Renal cortical epithelial cell (primary cell): ENCODE measurements at places on chromosomes 1 and 21. TPM values are rescaled to one million over a fixed set of nuclear protein-coding genes. Genes with fewer than 3 reads are reported as not detected.
A peak's percentile ranks its signal among the peaks of the same experiment; 100 is the strongest.

DNA sequence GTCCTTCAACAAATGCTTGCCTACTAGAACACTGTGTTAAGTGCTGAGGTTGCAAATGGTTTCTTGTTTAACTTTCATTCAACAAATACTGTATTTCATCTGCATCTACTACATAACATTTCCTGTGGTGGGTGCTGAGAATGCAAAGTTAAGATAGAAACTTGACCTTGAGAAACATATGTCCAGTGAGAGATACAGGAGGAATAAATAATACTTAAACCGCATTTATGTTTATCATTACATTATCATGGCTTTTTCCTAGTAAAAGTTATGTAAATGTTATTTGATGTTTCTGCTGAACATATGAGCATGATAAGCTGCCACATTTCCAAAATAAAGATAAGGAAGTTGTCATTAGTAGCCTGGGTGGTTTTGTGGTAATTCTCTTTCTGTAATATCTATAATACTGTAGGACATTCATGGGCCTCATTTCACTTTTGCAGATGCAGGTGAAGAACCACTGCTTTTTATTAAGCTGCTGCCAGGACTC lies 590.4 kb downstream of the PLPP3 start:
- no peak for DNase-seq

The RAD54L gene
- total RNA-seq: 1.9 and 5.4 TPM in 2 replicates

The PLXNA2 gene
- 5.7 and 5.8 TPM in 2 replicates for total RNA-seq

The CFAP74 gene
- total RNA-seq: not detected in 2 replicates

The KRTAP19-3 gene
- total RNA-seq: not detected in 2 replicates

The OR2AK2 gene
- total RNA-seq: not detected in 2 replicates

- no peak for DNase-seq
Measured at GRCh38 chr1:38563942-38564735, 295.4 kb downstream of the RRAGC start.

The HTR1D gene
- total RNA-seq: under 0.01 TPM in 1 of 2 replicates, not detected in the other

GRCh38 chr1:35576061-35576765 lies 3.1 kb downstream of the TFAP2E start:
- DNase-seq: no peak

The CR1L gene
- total RNA-seq: not detected in 2 replicates

The CD52 gene
- not detected in 2 replicates for total RNA-seq

DNA sequence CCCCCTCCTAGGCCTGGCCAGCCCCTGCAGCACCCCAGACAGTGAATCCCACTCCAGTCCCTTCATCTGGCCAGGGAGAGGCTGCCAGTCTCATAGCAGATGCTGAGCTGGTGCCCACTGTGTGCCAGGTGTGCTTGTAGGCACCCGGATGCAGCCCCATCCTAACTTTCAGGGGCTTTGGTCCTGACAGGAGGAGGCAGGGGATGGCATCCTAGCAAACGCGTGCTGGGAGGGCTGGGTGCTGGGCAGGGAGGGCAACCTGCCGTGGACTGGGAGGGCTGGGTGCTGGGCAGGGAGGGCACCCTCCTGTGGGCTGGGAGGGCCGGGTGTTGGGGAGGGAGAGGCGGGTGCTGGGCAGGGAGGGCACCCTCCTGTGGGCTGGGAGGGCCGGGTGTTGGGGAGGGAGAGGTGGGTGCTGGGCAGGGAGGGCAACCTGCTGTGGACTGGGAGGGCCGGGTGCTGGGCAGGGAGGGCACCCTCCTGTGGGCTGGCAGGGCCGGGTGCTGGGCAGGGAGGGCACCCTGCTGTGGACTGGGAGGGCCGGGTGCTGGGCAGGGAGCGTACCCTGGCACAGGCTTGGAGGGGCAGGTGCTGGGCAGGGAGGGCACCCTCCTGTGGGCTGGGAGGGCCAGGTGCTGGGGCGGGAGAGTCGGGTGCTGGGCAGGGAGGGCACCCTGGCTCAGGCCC lies 35.3 kb downstream of the SLC19A1 start:
- DNase-seq: no peak

The FHAD1 gene
- 1.3 TPM in 1 of 2 replicates, not detected in the other for total RNA-seq

The CCDC18 gene
- 9.7 and 10.2 TPM in 2 replicates for total RNA-seq

DNA sequence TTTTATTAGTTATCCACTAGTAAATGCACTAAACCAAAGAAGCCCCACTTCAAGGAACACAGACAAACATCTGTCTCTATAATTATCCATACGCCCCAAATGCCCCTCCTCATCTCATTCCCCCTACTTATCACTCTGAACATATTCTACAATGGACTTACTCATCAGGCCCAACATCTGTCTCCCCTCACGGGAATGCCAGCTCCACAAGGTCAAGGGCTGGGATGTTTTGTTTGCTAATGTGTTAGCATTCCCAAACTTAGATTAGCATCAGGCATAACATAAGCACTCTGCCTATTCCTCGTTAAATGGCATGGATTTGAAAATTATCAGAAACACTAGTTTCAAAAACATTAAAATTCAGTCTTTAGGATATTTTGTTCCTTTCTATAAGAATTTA lies 279.5 kb downstream of the DSCAM start:
- DNase-seq: no peak

DNA sequence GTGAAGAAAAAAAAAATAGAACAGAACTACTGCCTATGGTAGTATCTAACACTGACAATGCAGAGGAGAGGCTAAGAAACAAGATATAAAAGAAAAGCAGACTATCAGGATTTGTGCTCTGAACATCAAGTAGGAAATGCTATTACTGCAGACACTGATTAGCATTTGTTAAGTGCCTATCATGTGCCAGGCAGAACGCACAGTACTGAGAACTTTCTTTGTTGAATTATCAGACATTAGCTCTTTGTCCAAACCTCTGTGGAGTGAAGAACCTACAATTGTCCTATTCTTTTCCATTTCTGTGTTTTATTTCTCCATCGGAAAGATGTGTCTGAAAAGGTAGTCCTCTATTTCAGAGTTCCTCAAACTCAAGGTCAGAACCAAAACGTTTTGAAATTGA lies 30.5 kb upstream of the DISP1 start:
- no peak for DNase-seq

The LIPI gene
- total RNA-seq: not detected in 2 replicates

DNA sequence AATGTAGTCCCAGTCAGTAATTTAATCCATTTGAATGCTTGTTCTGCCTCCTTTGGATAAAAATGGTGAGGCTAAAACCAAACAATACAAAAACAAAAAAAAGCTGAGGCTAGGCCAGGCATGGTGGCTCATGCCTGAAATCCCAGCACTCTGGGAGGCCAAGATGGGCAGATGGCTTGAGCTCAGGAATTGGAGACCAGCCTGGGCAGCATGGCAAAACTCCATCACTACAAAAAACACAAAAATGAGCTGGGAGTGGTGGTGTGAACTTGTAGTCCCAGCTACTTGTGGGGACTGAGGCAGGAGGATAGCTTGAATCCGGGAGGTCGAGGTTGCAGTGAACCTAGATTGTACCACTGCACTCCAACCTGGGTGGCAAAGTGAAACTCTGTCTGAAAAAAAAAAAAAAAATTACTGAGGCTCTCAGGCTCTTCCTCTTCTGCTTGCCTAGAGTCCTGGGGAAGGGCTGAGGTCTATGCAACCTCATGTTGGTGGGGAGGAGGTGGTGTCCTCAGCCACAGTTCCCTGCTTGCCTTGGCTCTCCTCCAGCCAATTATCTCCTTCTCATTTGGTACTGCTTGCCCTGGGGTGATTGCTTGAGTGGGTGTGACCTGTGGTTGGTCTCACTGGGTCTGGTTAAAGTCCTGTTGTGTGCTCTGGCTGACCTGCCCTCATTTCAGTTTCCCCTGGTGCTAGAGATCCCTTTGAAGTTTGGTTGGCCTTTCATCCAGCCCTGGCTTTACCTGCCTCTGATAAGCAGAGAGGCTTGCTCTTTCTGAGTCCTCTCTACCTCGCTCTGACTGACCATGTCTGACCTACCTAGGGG lies 20.9 kb downstream of the S1PR1 start:
- peak; percentile 88 for DNase-seq

- DNase-seq: peak; percentile 94
Measured at GRCh38 chr1:161115132-161115711, 2.6 kb downstream of the PFDN2 start.

The AJAP1 gene
- 10.6 and 12.2 TPM in 2 replicates for total RNA-seq

DNA sequence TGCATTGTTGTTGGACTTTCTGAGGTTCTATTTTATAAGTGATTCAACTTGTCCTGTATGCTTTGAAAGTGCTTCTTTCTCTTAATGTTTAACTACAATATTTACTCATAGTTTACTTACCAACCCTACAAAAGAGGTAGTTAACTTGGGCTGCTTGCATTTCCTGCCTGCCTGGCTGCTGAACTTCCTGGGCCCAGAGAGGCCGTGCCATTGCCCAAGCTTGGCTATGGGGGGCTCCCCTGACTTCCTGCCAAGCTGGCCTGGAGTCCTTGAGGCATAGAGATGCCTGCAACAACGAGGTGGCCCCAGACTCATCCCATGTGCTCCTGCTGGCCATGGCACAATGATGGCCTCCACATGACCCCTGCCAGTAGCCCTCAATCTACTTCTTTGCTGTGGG lies 361.6 kb upstream of the PLD5 start:
- DNase-seq: peak; percentile 47

The NBPF14 gene
- 20.0 and 37.3 TPM in 2 replicates for total RNA-seq

GRCh38 chr1:89611721-89612120 lies 21.2 kb upstream of the LRRC8C start:
- DNase-seq: no peak

DNA sequence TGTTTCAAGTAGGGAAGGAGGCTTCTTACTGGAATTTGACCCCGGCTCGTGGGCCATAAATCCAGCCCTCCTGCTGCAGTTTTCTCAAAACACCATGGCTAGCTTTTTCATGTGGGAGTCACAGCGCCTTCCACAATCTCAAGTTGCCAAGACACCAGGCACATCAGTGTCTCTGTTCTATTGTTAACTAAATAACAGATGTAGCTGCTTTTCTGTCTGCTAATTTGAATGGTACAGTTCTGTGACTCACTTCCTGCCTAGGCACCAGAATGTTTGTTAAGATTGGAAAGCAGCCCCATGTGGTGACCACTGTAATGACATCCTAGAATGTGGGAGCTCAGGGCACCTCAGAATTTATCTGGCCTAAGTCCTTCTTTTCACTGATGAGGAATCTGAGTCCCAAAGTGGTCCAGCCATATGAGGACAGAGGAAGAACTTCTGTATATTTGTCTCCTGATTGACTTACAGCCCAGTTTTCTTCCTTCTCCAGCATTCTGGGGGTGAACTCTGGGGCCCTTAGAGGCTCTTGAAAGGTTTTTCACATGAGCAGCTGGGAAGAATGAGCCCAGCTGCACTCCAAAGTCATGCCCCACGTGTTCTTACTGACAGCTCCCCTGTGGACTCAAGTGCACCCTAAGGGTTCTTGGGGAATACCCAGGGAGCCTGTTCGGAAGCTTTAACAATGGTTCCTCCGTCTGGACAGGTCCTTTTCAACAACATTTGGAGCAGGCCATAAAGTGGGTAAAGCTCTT lies 27.5 kb downstream of the TRIM45 start:
- DNase-seq: peak; percentile 67

DNA sequence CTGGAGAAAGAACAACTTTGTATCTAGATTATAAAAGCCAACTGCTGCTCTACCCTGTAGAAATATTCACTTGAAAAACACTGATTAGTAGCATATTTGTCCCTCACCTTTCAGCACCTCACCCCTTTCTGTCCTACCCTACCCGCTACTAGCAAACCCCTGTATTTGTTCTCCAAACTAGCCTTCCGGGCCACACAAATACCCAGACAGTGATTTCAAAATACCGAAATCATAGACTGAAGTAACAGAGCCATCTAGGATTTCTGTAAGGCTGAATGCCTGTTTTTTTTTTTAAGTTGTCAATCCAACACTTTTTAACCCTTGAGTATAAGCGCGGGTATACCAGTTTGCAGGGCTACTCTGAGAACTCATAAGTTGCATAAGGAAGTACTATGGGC lies 398 bp upstream of the DPT start:
- DNase-seq: no peak

The HSD3B1 gene
- not detected in 2 replicates for total RNA-seq

The MRPL39 gene
- total RNA-seq: 34.2 and 76.1 TPM in 2 replicates
